ENCODE measurements at places on chromosomes 2 and 18.
A peak's percentile ranks its signal among the peaks of the same experiment; 100 is the strongest.

DNA sequence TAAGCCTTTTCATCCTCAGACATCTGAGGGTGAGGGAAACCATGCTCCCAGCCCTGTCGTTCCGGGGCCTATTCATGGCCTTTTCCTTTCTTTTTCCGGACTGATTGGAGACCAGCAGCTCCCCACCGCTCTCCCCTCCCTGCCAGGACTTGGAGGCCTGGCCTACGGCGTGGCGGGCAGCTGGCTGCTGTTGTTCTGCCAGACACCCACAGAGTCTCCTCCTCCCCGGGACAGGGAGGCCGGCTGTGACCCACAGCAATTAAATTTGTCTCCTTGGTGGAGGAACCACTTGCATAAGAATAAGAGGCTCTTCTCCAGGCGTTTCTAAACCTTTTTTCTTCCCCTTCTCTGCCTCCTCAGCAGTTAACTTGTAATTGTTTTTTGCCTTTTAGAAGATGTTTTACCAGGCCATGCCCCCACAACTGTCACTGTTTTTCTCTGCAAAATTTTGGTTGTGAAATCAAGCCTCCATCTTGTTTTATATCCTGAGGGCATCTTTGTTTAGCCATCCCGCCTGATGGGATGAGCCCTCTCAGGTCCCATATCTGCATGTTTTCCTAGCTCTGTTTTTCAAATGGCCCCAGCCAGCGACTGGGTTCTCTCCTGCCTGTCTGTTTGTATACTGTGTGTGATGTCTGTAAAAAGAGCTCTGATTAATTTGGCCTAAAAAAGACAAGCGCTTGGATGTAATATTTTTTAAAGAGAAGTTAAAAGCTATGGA lies 1060.0 kb upstream of the DDX18 start:
- no peak for DNase-seq

- DNase-seq = no peak
Measured at GRCh38 chr2:149235816-149236375, 94.5 kb upstream of the LYPD6 start.

DNA sequence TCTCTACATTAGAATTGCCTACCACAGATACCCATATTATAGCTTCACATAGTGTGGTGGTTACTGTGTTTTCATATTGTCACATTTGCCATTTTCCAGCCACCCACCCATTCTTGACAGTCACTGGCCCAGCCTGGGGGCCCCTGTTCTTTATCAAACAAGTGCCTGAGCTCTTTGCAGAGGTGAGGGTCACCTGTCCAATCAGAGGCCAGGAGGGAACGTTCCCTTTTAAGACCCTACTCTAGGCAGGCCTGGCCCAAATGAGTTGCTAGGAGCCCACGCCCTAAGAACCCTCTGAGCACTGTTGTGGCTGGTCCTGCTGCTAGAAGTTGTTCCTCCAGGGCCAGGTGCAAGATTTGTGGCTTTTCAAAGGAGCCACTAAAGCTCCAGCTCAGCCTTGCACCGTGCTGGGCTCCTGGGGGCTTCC lies 5.2 kb downstream of the IL37 start:
- no peak for DNase-seq

DNA sequence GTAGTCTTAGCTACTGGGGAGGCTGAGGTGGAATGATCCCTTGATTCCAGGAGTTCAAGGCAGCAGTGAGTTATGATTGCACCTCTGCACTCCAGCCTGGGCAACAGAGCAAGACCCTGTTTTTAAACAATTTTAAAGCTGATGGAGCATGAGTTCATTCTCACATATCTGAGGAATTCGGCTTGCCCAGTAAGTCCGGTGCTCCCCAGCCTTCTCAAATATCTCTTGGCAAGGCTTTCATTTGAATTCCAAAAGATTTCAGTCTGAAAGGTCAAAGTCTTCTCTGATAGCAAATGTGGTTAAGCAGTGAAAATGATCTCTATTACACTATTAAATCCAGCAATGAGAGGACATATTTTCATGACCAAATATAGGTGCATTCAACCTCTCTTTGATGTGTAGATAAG lies 27.9 kb downstream of the PIEZO2 start:
- DNase-seq = peak; percentile 43

- no peak for DNase-seq
Measured at GRCh38 chr18:25250474-25250851, 101.5 kb downstream of the ZNF521 start.

- no peak for DNase-seq
Measured at GRCh38 chr2:197875763-197876162, 71.4 kb downstream of the PLCL1 start.

Data from fibroblast of skin of right quadriceps (primary cell).